NCI-H510A (cell line): ENCODE measurements at places on chromosomes 11 and 22.
A peak's percentile ranks its signal among the peaks of the same experiment; 100 is the strongest.

DNA sequence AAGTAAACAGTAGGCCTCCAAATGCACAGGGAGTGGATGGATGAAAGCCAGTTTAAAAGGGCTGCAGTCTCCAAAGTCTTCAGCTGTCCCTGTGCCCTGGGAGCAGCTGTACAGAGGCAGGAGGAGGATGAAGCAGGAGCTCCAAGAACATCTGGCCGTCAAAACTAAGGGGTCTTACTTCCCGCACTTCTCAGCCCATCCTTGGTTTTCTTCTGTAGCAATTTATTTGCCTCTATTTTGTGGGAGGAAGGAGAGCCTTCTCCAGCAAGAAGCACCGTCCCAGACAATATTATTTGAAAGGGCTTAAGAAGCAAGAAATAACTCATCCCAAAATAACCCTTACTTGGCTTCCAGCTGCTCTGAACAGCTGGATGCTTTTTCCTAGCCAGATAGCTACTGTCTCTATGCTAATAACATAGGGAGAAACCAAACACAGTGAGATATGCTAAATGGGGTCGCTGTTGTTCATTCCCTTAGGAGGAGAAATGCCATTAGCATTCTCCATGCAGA lies 133.2 kb downstream of the SPATA19 start:
- DNase-seq, result no peak

- DNase-seq, result no peak
These were observed 98.8 kb downstream of the CRYBB2 start for GRCh38 chr22:25318081-25318823.

- no peak for DNase-seq
These were observed 5.5 kb upstream of the NEAT1 start for GRCh38 chr11:65416841-65417701.

DNA sequence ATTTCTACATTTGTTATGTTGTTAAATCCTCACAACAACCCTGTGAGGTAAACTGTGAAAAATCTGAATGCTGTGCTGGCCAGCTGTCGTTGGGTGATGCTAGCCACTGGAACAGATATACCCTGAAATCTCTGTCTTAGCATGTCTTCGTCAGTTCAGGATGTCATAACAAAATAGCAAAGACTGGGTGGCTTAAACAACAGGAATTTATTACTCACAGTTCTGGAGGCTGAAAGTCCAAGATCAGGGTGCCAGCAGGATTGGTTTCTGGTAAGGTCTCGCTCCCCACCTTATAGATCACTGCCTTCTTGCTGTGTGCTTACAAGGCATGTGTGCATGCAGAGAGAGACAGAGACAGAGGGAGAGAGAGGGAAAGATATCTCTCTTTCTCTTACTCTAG lies 211.7 kb downstream of the C11orf91 start:
- no peak for DNase-seq

DNA sequence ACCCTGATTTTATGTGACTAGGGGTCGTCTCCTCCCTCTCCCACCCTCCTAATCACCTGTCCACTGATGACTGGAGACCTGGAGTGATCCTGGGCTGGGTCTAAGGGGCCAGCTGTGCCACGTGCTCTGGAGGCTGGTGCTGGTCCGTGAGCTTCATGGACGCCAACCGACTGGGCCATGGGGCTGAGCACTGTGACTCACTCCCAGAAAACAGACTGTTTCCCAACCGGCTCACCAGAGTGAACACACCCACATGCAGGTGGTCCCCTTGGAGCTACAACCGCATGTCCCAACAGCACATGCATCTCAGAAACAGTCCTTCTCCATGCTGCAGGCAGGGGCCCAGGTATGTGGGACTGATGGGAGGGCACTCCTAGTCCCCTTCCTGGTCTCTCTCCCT lies 14.0 kb upstream of the LMO1 start:
- no peak for DNase-seq

- DNase-seq, result no peak
These were observed 85.2 kb upstream of the GRAMD1B start for GRCh38 chr11:123344790-123345357.

GRCh38 chr22:42346722-42347121 lies 76.3 kb upstream of the TCF20 start:
- no peak for DNase-seq

DNA sequence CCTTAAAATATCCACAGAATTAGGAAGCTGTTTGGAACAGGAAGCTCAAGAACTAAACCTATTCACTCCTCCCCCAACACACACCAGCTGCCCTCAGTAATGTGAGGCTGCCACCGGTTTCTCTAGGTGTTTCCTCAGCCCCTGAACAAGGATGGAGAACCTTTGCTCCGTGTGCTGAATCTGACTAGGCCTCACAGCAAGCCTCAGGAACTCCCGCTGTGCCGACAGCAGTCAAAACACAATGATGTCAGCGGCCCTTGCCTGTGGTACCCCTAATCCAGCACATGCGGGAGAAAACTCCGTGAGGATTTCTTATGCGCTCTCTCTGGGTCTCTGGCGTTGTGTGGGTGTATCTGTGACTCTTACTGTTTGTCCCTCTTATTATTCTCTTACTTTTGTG lies 153.3 kb downstream of the EFCAB6 start:
- DNase-seq, result no peak

GRCh38 chr11:34948696-34949095 lies 32.3 kb downstream of the PDHX start:
- DNase-seq, result no peak

GRCh38 chr11:17164361-17165246 lies 43.2 kb downstream of the PIK3C2A start:
- no peak for DNase-seq

DNA sequence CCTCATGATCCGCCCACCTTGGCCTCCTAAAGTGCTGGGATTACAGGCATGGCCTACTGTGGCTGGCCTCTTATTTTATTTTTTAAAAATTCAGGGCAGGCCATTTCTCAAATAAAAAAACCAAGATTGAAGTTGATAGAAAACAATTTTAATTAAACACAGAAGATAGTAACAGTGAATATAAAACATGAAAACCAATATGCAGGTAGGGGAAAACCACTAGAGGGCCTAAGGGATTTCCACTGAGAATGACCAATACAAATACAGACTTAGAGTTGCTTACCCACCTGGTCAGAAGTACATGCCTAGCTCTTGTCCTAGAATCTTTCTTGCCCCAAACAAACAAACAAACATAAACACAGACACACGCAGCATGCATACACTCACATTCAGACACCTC lies 1.7 kb upstream of the RTCB start:
- DNase-seq, result no peak

GRCh38 chr11:104320956-104321355 lies 157.0 kb upstream of the PDGFD start:
- DNase-seq, result no peak

GRCh38 chr22:35484651-35485556 lies 55.7 kb upstream of the RASD2 start:
- no peak for DNase-seq

DNA sequence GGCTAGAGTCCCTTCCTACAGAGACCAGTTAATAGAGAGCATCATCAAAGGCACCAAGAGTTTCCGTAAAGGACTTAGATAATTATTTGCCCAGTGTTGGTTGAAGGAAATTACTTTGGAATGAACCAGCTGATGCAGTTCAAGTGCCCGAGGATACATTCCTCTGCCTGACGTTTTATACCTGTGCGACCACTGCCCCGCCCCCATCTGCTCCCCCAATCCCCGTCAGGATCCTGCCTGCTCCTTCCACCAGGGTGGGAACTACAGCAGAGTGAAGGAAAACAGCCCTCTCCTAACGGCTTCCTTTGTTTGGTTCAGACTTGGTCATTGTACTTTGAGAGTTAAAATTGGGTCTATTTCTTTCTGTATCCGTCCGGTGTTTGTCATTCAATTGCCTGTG lies 761.5 kb downstream of the NTM start:
- DNase-seq, result no peak

GRCh38 chr11:20367313-20367948 lies 3.9 kb downstream of the HTATIP2 start:
- no peak for DNase-seq

DNA sequence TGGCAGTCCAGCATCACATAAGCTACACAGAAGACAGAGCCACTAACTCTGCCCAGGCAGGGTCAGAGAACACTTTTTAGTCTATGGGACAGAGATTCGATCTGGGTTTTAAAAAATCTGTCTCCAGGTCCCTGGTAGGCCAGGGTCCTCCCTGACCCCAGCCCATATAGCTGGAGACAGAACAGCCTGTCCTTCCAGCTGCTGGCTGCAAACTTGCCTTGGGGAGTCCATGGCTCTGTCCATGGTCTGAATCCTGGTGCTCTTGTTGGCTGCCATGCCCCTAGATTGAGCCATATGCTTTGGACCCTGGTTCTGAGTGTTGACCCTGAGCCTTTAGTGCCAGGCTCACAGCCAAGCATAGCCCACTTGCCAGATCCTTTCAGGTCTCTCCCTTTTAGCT lies 13.3 kb upstream of the LIPT2 start:
- no peak for DNase-seq

GRCh38 chr11:21430537-21430936 lies 761.2 kb downstream of the NELL1 start:
- DNase-seq, result no peak

- no peak for DNase-seq
These were observed 1519.7 kb downstream of the BRD1 start for GRCh38 chr22:48307931-48308330.

- DNase-seq, result no peak
These were observed 19.8 kb downstream of the ARHGEF17 start for GRCh38 chr11:73327812-73328364.

DNA sequence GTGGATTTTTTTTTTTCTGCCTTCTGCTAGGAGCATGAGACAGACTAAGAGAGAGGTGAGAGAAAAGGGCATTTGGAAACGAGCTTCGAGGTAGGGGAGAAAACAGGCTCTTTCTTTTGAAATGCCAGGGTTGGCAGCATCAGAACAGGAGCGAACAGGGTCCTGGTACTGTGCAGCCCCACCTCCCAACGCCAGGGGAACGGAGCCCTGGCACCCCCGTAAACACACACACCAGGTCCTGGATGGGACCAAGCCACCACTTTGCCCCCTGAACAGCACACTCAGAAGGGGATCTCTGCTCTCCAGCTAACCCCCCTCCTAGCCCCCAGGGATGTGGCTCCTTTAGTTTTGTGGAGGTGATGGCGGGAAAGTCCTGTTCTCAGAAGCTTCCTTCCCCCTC lies 127.1 kb downstream of the CTTN start:
- DNase-seq, result no peak

GRCh38 chr22:38230108-38230825 lies 28.5 kb downstream of the MAFF start:
- no peak for DNase-seq

- no peak for DNase-seq
These were observed 14.0 kb upstream of the ARHGAP42 start for GRCh38 chr11:100673063-100673462.

GRCh38 chr11:8426076-8426475 lies 162.4 kb upstream of the LMO1 start:
- DNase-seq, result no peak

DNA sequence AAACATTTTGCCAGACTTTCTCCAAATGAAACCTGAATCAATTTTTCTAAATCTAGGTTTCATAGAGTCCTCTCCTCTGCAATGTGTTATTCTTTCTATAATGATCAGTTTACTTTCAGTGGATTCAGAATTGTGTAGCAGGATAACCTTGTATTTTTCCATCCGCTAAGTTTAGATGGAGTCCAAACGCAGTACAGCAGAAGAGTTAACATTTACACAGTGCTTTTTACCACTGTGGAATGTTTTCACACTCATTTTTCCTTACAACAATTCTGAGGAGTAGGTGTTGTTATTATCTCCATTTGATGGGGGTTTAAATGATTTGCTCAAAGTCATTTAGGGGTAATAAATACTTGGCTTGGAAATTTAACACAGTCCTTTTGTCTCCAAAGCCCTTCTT lies 9.6 kb downstream of the RAG1 start:
- DNase-seq, result no peak

- no peak for DNase-seq
These were observed 10.4 kb downstream of the LARGE1 start for GRCh38 chr22:33909911-33910310.

GRCh38 chr11:130829920-130830511 lies 86.3 kb downstream of the SNX19 start:
- DNase-seq, result no peak

DNA sequence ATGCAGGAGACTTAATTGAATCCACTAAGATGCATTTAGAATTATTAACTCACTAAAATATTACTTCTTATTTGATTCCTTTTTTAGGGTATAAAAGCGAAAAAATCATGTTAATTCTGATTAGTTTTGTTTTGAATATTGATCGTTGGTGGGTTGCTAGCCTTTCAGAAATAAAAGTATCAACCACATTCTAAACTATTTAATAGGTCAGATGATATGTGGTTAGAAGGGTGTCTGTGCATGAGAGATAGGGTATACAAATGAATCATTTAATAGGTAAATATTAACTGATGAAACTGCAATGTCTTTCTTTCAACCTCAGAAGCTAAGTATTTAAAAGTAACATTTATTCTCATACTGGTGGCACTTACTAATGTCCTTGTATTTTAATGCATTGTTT lies 515.1 kb downstream of the CNTN5 start:
- DNase-seq, result no peak

- DNase-seq, result no peak
These were observed 3.6 kb downstream of the MED15 start for GRCh38 chr22:20510811-20511577.

DNA sequence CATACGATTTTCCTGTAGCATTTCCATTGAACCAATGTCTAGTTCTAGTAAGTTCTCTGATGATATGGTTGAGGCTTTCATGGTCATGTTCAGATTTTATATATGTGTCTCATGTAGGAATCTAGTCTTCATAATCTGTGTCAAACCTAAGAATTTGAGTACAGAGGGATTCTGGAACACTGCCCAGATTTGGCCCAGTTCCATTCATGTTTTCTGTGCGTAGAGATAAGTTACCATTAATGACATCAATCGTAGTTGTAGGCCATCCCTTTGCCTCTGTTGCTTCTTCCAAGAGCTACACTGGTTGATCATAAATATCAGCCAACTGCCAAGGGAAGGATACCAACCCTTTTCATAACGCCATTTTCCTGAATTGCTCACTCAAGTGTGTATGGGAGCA lies 23.3 kb downstream of the ST3GAL4 start:
- DNase-seq, result no peak

DNA sequence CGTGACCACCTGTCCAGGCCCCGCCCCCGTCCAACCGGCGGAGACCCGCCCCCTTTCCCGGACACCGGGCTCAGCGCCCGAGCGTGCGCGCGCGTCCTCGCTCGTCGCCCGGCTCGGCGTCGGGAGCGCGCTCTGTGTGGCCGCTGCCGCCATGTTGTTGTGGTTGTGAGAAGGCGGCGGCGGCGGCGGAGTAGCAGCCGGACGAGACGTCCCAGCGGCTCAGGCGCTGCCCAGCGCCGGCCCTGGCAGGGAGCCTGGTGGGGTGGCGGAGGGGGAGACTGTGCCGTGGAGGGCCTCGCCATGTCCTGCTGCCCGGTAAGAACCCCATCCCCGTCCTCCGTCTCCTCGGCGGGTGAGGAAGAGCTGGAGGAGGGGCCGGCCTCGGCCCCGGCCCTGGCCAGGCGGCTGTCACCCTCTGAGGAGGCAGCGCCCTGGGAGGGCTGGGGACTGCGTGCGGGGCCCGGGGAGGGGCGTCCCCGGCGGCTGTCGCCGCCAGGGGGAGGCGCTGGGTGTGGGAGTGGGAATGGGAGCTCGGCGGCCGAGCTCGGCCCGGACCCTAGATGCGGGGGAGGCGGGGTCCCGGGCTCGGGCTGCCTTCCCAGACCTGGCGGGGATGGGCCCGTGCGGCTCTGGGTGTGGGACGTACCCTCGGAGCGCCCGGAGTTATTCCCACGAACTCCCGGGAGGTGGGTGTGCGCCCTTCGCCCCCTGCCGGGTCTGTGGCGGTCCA lies at the start of gene MTMR3:
Gene MTMR3 (plus strand): TSS at position 130 of the 730 bp plus-strand sequence. CDS start 87,886 bp downstream, outside the sequence.
- DNase-seq, result peak; percentile 66
